ENCODE measurements at places on chromosomes 1 and 21.

DNA sequence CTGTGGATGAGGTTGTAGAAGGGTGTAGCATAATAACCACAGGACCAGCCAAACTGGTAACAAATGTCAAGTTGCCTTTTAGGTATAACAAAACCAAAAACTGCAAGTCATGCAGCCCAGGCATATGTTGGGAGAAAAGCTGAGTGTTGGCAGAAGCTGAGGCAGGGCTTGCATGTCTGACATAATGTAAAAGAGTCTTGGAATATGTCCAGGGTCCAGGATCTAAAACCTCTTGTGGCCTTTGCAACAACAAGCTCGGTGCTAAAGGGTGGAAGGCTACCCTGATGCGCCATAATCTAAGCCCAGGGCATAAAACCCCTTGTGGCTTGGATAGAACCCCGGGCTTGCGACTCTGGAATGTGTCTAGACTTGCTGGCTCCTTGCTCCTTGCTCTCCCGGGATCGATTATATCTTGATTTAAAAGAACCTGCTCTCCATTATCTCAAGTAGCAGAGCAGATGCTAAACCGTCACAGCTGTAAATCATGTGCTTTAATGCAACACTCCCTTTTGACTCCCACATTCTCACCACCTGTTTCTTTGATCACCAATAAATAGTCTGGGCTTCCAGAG lies 26.5 kb upstream of the SLC35A3 start:
- no peak for DNase-seq

DNA sequence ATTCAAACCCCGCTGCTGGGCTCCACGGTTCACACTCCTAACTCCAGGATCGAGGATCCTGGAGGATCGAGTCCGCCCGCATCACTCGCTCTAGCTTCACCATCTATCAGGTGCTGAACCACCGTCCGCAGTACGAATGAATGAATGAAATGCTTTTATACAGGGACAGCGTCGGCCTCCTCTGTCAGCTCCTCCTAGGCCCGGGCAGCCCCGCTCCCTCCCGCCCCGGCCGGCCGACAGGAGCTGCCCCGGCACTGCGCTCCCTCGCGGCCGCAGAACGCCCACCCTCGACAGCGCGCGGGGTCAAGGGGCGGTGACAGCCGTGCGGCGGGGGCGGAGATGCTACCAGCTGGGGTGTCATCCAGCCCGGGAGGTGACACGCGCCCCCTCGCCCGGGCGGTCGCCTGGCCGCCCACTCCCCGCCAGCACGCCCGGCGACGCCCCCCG lies 520 bp downstream of the ZBTB17 start:
- peak; percentile 84 for DNase-seq

DNA sequence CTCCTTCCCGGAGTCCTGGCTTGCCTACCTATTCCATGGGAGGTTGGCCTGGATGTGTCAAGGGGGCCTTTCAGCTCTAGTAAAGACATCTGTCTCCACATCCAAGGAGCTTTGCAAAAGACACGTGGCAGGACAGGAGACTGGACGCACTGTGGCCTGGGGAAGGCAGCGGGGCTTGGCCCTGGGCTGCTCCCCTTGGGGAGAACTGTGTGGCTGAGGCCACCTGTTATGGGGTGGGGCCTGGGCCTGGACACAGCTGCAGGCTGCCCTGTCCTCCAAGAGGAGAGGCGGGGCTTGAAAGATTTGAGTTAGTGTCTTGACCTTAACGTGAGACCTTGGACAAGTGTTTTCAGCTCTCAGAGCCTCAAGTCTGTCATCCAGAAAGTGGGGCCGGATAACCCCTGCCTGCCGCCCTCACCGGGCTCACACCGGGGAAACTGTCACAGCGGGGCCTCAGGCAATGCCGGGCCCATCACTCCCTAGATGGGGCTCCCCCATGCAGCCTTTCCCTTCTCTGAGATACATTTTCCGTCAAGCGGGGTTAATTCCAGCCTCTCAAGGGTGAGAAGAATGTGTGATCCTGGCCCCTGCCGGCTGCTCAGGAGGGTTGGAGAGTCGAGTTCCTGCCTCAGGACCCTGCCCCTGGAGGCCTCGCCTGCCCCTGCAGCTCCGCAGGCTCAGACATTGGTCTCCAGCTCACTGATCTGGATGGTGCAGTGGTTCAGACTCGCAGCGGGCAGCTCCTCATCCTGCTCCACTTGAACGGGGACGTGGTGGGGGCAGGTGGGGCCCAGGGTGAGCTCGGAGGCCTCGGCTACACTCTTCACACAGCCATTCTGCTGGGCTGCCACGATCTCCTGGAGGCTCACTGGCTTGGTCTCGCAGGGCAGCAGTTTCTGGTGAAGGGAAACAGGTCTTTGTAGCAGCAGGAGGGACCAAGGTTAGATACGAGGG lies 25.6 kb downstream of the PODN start:
- DNase-seq, result no peak

DNA sequence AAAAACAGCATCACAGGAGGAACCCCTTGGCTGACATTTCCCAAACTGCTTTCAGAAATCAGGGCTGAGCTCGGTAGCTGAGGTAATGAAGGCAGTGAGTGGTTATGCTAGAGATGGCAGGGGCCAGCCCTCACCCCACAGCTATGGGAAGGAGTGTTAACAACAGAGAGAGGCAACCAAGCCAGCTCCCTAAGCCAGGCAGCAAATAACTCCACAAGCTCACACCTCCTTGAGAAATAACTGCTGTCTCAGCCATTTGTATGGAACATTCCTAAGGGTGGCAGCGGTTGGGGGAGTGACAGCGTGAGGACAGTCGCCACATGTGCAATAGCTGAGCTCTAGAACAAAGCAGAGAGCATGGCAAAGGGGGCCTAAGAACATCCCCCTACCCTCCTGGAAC lies 42.6 kb downstream of the LMX1A start:
- DNase-seq, result no peak

- DNase-seq, result peak; percentile 14
These were observed 173.4 kb downstream of the S1PR1 start for GRCh38 chr1:101410048-101410878.

- no peak for DNase-seq
These were observed 2.2 kb upstream of the CLCA2 start for GRCh38 chr1:86421601-86422280.

- DNase-seq, result no peak
These were observed 27.7 kb downstream of the SPATA45 start for GRCh38 chr1:212819726-212820125.

DNA sequence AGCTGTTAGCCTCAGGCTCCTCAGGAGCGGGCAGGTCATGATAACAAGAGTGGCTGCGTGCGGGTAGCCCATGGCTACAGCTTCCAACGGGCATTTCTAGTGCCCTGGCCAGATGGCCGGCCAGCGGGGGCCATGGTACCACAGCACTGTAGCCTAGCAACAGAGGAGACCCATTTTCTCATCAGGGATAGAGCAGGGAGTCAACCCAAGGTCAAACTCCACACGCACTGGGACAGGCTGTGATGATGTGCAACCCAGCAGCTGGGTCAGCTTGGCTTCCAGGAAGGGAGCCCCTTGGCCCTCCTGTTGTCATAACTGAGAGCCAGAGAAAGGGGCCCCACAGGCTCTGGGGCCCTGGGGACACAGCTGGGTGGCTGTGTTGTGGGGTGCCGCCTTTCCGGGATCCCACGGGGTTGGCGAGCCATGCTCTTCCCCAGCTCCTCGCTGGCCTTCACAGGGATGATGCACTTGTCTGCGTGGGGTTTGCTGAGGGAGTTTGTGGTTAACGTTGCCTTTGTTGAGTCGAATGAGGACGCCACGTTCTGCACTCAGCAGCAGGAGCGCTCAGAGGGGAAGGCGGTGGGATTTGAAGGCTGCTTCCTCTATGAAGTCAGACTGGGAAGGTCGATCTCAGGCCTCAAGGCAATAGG lies 46.3 kb downstream of the COL18A1 start:
- DNase-seq, result no peak

GRCh38 chr1:192787914-192788585 lies 20.8 kb upstream of the RGS2 start:
- DNase-seq, result no peak

DNA sequence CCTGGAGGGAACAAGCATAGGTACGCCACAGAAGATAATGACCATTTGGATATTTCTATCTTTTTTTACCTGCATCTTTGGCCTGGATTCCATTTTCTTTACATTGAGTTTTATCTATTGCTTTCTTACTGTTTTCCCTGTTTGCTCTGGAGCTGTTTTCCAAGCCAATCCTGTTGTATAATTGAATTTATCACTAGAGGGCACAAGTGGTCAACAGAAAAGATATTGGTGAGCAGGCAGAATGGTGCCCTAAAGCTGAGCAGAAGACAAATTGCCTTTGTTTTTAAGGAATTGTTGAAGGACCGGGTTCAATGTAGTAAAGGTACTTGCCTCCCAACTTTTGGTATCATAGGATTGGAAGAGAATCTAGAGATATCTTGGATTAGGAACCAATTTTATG lies 152.8 kb downstream of the PPP1R12B start:
- no peak for DNase-seq

DNA sequence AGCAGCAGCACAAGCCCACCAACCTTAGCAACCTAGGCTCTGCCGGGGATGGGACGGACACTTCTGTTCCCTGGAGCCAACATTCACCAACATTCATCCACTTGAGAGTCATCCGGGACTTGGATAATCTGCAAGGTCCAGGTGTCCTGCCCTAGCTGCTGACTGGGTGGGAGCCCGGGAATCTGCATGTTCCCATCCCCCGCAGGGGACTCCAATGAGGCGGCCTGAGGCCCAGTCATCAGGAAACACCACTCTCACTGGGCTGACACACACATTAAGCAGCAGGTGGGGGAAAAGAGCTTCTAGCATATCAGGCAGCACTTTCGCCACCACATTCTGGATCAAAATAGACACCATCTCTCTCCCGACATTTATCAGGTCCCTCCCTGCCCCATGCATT lies 38.4 kb upstream of the CCSAP start:
- DNase-seq, result no peak

- no peak for DNase-seq
These were observed 19.4 kb upstream of the CLIC6 start for GRCh38 chr21:34649400-34649799.

DNA sequence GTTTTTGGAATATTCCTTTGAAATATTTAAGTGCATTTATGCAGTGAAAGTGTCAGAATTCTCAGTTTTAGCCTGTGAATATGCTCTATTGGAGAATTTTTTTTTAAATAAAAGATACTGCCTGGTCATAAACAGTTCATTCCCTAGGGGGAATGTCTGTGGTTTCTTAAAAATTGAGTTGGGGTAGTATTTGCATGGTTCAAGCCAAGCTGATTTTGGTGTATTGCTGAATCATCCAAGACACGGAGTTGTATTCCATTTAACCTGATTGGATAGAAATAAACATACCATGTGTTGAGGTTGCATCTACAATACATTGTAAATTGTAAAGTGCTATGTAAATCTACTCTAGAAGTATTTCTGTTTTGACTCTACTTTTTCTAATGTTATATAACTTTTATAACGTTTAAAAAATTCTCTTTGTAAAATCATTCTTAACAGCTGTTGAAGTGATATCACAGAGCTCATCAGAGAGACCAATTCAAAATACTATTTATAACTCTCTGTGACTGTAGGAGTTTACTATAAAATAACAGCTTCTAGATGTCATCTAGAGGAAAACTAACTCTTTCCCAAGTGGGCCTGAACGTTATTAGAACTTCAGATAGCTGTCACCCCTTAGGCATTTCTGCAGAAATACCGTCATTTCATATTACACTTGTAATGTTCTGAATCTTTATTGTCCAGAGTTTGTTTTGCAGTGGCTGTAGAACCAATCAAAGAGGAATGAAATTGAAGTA lies 199.1 kb downstream of the USP25 start:
- no peak for DNase-seq

- no peak for DNase-seq
These were observed 207.2 kb upstream of the NFIA start for GRCh38 chr1:60875138-60875537.

DNA sequence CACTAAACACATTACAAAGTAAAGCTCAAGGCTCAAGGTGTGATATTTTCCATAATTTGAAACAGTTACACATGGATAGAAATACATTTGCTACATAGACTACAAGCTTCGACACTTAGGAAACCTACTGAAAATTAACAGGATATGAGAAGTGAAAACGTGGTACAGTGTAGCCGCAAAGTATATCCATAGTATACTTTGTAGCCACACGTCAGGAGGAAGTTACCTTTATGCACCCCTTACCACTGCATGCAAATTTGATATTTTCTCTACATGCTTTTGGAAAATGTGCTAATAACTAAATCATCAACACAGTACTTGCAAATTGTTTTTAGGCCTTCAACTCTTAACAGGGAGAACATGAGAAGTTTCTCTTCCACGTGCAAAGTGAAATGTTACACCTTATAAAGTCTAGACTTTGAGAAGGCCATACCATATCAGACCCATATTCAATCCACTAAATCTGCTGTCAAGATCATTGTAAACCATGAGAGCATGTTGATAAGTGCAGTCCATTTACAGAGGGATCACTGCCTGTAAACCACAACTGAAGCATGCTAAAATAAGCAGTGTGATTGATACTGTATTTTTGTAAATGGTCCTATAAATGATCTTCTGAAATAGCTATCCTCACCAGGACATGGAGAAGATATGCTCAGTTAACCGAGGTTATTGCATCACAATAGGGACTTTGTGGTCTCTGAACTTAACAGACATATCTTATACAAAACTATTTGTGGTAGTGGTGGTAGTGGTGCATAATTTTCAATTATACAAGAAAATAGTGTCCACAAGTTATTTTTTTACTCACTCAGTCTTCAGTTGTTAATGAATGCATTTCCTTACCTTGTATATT lies 64.7 kb downstream of the VAV3 start:
- no peak for DNase-seq

GRCh38 chr1:116994411-116994810 lies 7.1 kb upstream of the CD101 start:
- DNase-seq, result no peak

- DNase-seq, result no peak
These were observed 114.0 kb downstream of the ROR1 start for GRCh38 chr1:63887809-63888208.

DNA sequence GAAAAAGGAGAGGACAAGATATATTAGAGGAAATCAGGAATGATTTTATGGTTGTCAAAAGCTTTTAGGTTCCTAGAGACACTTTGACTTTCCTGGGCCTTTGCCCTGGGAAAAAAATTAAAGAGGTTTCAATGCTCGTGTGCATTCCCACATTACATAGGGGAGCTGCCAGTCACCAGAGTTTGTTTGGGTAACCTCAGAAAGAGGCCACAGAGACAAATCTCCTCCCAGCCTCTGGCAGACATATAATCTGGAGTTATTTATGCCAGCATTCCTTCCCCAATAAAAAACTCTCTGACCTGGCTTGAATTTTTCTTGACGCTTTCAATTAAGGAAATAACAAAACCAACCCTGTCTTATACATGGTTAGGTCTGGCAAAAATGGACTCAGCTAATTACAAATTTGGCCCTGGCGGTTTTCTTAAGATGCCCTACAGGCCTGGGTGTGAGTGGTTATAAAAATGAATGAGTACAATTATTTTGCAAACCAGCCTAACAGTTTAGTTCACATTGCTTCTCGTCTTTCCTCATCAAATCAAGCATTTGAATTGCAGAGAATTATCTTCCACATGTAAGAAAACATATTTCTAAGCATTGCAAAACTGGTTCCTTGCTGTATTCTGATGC lies 63.7 kb downstream of the WLS start:
- DNase-seq, result no peak

DNA sequence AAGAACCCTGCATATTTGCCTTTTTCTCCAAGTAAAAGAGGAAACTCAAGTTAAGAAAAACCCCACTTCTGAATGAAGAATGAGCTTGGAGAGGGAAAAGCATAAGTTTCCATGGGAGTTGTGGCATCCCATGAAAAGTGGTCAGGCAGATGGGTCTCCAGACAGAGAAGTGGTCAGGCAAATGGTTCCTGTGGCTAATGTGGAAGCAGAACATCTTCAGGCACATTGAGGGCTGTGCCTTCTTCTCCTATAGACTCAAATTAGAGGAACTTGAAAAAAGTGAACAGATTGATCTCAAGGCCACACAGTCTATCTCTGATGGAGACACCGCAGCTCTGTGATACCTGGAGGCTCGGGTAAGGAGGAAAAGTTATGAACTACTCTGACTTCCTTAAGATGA lies 55.7 kb upstream of the KIRREL1 start:
- no peak for DNase-seq

Measured in activated naive CD8-positive, alpha-beta T cell treated with anti-CD3 and anti-CD28 coated beads, Interleukin-2, amount 50 U/mL, for 24 hours (primary cell).